ENCODE measurements at places on chromosomes 12 and 14. TPM values are rescaled to one million over a fixed set of nuclear protein-coding genes. Genes with fewer than 3 reads are reported as not detected.

SLC8A3 gene
- not detected for total RNA-seq

TSPAN11 gene
- total RNA-seq, result not detected

RARG gene
- total RNA-seq, result 73.5 TPM

- DNase-seq, result peak; percentile 69
Measured at GRCh38 chr12:18430425-18431048, 169.2 kb downstream of the PIK3C2G start.

DNA sequence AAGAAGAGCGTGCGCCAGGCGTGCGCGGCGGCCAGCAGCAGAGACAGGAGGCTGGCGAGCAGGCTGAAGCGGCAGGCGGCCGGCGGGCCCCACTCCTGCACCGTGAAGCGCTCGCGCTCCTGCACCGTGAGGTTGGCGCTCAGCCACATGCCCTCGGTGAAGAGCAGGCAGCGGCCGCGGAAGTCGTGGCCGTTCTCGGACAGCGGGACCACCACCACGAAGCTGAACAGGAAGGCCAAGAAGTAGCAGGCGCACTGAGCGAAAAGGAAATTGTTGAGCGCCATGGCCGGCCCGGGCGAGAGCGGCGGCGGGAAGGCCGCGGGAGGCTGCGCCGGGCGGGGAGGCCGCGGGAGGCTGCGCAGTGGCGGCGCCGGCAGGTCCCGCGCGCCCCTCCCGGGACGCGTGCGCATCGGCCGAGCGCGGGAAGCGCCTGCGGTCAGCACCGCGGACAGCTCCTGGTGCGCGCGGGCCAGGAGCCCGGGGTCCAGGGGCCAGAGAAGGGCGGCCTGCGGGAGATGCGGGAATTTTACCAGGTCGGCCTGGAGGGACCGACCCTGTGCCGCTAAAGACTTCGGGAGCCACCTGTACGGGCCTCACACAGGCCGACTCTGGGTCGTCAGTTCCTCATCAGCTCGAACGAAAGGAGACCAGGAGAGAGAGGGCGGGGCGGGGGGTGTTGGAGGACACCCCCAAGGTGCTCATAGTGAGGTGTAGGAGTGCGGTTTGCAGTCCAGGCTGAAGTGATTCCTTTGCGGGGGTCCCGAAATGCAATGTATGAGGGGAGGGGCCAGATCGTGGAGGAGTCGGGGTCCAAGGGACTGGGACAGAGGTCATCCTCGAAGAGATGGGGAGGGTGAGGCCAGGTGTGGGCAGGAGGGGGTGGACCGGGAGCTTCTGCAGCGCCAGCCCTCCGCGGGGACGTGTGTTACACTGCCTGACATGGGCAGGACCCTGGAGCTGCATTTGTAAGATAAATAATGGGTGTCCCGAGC lies at the start of gene TMEM179:
TMEM179 (minus strand) TSS at position 315 of the 992 bp plus-strand sequence; CDS start at position 284, 31 bp downstream.
- DNase-seq, result peak; percentile 16

GRCh38 chr12:25689996-25690501 lies 137.0 kb upstream of the LMNTD1 start:
- DNase-seq, result no peak

DNA sequence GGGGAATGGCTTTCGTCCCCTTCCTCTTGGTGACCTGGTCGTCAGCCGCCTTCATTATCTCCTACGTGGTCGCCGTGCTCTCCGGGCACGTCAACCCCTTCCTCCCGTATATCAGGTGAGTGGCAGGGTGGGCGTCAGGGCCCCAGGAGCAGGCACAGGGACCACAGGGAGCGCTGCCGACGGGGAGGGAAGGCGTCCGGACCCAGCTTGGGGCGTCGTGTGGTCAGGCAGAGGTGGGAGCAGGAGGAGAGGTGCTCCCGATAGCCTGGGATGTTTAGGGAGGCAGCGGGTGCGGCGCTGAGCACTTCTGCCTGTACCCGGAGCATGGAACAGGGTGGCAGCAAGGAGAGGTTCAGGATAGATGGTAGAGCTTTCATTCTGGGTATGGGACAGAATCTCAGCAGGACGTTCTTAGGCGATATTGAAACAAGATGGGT lies 444 bp downstream of the DRAM1 start:
- peak; percentile 18 for DNase-seq

DNA sequence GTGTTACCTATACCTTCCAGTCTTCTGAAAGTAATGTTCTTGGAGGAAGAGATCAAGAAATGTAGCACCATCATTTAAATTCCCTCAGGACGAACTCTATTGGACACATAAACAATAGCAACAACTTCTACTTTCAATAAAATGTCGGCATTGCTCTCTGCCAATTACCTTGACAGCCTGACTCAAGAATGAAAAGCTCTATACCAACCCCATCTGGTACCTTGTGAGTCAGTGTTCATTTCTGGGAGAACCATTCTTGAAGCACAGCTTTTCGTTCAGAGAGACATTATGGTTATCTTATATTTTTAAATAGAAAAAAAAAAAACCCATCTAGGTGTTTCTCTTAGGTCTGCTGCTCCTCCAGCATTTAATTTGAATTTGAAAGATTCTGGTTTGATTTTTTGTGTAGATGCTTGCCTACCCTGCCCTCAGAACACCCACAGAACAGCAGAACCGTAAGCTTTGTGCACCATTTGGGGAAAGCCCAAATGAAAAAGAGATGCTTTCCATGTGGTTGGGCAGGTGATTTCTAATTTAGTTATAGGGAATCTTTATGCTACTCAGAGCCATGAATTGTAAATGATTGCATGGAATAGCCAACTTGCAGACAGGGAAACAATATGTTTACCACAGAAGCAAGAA lies 156.0 kb downstream of the SAMD4A start:
- peak; percentile 79 for DNase-seq

GRCh38 chr12:96698521-96698920 lies 208.5 kb upstream of the NEDD1 start:
- DNase-seq, result peak; percentile 18

GRCh38 chr12:125110641-125111360 lies 45.6 kb downstream of the AACS start:
- peak; percentile 33 for DNase-seq

All from PC-3 (cell line).